GM23248 (cell line): ENCODE measurements at places on chromosomes 5 and 9.
A peak's percentile ranks its signal among the peaks of the same experiment; 100 is the strongest.

DNA sequence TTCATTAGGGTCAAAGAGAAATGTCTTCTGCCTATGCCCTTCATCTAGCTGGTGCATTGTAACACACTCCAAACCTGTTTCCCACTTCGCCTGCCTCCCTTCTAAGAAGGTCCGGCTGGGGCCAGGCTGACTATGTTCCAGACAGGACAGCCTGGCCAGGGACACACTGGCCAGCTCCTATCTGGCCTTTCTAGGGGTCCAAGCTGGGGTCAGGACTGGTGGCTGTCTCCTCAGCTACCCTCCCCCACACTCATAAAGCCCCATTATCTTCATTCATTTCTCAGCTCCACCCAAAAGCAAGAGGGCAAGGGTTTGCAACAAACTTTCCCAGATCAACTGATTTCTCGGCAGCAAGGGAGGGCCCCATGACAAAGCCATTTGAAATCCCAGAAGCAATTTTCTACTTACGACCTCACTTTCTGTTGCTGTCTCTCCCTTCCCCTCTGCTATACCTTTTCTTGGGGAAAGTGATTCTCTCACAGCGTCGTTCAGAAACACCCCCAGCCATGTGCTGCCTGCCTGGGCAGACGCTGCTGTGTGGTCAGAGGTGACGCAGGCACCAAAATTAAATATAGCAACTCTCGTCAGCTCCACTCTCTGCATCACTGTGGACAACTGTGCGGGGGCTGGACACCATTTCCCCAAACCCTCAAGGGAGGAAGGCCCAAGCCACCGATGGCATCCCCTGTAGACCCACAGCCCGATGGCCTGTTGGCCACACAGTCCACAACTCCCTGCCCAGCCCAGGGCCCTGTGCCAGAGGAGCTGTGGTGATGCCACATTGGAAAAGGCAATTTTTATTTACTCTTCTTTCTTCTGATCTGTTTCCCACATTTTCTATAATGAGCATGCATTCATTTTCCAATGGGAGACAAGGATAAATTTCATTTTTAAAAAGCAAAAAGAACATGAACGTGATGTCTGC is 6.1 kb downstream of the IL13 start:
- no peak for DNase-seq

DNA sequence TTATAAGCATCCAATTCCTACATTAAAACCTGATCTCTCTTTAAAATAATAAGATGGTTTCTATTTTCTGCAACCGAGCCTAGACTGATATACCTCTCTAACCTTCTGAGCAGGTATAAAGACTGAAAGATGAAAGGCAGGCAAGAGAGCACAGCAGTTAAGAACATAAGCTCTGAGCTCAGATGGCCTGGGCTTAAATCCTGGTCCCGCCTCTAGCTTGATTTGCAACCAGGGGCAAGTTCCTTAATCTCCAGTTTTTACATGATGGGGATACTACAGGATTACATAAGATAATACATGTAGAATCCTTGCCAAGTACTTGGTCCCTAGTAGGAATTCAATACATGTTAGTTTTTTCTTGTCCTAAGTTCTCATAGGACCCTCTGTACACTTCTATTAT is 33.9 kb downstream of the SLC24A2 start:
- DNase-seq = no peak

DNA sequence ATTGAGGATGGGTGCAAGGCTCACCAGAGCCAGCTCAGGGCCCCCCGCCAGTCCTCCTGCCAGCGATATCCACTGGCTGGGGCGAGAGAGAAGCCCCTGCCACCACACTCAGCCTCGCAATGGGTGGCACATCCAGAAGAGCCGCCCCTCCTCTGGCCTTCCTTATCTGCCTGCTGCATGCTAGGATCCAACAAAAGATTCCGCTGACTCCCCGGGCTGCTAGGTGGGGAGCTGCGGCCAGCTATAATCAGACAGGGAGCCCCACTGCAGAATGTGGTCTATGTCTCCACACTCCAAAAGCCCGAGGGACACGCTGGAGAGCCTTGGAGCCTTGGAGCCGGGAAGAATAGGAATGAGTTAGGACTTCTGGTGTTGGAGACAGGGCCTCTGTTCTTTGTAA is 32.8 kb downstream of the COL23A1 start:
- DNase-seq = no peak

DNA sequence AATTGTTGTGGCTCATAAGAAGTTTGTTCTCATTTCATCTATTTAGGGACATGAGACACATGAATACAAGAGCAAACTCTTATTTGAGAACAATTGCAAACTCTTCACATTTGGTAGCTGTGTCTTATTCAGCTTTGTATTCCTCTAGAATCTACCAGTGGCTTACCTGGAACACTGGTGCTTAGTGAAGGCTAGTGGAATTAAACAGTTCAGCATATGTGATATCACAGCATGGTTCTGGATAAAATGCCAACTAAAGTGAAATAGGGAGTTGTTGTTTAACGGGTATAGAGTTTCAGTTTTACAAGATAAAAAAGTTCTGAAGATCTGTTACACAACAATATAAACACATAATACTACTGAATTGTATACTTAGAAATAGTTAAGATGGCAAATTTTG is 48.9 kb downstream of the NRG2 start:
- DNase-seq = no peak

DNA sequence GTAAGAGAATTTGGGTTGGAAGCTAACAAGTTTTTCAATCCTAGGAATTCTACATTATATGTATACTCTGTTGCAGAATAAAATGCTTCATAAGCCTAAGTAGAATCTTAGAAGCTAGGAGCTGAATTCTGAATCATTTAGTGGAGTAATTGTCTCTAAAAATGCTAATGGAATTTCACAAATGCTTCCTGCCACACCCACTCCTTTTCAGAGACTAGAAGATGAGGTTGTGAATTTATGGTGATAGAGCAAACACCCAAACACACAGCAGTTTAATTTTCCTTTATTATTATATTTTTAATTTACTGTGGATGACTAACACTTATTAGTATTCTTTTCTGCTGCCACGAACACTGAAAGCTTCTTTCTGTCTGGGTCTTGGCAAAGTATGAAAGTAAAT is 208.0 kb upstream of the PDE4D start:
- DNase-seq = no peak

DNA sequence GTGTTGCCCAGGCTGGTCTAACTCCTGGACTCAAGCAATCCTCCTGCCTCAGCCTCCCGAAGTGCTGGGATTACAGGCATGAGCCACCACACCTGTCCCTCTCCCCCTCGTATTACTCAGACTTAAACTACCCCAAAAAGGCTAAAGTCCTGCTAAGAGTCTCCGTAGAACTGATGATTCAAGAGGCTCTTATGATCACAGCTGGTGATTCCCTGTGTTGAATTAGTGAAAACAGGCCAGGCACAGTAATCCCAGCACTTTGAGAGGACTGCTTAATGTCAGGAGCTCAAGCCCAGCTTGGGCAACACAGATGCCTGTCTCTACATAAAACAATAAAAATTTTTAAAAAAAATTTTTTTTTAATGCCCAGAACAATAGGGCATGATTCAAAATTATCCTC is 9.2 kb downstream of the CDC26 start:
- no peak for DNase-seq

- DNase-seq = peak; percentile 27
These were observed 68.5 kb upstream of the SLC25A51 start for GRCh38 chr9:37972351-37972848.

- DNase-seq = no peak
These were observed 62.6 kb downstream of the SEMA5A start for GRCh38 chr5:9483243-9483642.

DNA sequence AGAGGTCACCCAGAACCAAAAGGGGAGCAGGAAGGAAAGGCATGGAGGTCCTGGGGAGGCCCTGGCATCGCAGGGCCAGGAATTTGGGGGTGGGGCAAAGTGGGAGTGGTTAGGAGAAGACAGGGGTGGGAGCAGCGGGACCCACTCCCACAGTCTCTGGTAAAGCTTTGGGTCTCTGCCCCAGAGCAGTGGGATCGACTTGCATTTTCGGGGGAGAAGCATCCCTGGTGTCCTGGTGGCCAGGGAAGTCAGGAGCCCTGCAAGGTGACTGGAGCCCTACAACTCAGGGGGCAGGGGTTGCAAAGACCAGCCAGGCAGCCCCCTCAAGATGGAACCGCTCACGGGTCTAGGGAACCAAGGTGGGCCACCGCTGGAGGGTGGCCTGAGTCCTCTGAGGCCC is 22.4 kb upstream of the GTF3C5 start:
- no peak for DNase-seq

- DNase-seq = peak; percentile 29
These were observed 997 bp downstream of the AUH start for GRCh38 chr9:91360551-91361290.

DNA sequence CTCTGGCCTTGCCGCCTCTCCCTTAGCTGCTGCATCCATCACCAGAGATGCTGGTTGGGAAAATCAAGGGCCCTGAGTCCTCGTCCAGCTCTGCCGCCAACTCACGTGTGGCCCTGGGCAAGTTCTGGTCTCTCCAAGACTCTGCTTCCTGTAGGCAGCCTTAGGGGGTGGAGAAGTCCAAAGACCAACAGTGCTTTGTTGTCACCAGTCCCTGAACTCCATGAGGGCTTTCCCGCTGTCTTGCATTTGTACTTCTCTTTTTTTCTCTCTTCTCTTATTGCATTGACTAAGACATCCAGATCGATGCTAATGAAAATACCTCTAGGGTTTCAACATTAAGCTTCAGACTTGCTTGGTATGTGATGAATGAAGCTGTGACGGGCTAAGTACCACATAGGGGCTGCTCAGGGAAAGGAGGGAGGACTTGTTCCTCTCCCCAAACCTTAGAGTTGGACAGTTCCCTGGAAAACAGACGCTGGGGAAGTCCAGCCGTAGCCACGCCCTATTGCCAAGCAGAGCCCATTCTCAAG is 63.7 kb upstream of the STXBP1 start:
- DNase-seq = no peak

GRCh38 chr9:116692616-116693015 is 5.5 kb downstream of the TRIM32 start:
- DNase-seq = peak; percentile 28

DNA sequence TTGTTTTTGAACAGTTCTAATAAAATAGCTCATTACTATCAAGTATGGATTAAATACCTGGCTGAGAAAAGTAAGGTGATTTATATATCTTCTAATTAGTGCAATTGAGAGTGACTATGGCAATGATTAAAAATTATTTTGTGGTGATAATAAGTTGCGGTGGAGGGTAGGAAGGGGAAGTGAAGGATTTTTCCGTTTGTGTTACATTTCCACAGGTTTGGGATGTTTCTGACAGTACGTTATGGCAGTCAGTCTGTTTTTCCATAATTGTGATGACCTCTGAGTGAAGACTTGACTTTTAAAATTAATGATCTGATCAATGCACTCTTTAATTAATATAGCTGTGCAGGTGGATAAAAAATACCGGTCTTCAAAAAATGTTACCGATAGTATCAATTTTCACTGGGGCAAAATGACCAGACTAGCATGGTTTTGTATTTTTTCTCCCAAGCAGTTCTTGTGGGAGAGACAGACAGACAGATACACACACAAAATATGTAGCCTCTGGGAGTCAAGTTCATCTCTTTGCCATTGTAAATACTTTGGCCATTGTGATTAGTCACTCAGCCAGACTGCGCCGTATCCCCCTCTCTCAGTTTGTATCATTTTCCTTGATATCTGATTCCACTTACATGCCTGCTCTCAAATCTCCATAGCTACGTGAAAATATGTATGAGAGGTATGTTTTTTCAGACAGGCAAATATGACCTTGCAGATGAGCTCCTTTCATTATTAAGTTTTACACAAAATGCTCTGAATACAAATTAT is 60.2 kb downstream of the ARHGAP26 start:
- peak; percentile 40 for DNase-seq

GRCh38 chr5:1792842-1793266 is 6.8 kb downstream of the MRPL36 start:
- DNase-seq = peak; percentile 80

GRCh38 chr5:157172403-157172802 is 6.3 kb upstream of the GARIN3 start:
- no peak for DNase-seq

- peak; percentile 39 for DNase-seq
These were observed 483.1 kb downstream of the BNC2 start for GRCh38 chr9:16387382-16387781.

GRCh38 chr5:131647048-131647769 is 12.2 kb upstream of the RAPGEF6 start:
- DNase-seq = no peak

GRCh38 chr9:130303613-130304055 is 38.1 kb downstream of the HMCN2 start:
- DNase-seq = no peak

DNA sequence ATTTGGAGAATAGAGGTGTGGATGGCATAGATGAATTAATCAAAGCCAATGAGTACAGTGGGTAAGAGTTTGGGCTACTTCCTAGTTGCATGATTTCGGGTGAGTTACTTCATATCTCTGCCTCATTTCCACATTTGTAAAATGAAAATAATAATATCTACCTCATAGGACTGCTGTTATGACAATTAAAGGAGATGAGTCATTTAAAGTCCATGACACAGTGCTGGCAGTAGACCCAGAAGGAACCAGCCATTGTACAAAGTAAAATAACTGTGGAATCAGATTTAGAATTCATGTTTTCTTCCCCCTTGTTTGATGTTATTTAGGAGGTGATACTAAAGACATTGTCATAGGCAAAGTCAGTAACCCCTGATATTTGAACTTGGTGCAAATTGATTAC is 139.5 kb upstream of the SLC27A6 start:
- peak; percentile 56 for DNase-seq

DNA sequence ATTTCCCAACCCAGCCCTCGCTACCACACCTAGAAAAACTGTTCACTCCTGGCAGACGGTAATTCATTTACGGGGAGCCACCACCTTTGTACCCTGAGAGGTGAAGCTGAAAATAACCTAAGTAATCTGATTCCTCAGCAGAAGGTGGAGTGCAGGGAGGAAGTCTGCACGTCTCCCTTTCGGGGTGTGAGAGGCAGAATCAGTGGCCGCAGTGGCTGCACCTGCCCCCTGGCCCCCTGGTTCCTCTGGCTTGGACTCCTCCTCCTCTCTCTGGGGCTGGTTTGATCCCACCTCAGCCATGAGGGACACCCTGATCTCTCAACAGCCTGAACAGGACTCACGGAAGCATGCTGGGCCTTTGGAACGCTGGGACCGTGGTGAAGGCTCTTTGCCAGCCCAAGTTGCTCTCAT is 10.5 kb downstream of the TMEM174 start:
- no peak for DNase-seq

DNA sequence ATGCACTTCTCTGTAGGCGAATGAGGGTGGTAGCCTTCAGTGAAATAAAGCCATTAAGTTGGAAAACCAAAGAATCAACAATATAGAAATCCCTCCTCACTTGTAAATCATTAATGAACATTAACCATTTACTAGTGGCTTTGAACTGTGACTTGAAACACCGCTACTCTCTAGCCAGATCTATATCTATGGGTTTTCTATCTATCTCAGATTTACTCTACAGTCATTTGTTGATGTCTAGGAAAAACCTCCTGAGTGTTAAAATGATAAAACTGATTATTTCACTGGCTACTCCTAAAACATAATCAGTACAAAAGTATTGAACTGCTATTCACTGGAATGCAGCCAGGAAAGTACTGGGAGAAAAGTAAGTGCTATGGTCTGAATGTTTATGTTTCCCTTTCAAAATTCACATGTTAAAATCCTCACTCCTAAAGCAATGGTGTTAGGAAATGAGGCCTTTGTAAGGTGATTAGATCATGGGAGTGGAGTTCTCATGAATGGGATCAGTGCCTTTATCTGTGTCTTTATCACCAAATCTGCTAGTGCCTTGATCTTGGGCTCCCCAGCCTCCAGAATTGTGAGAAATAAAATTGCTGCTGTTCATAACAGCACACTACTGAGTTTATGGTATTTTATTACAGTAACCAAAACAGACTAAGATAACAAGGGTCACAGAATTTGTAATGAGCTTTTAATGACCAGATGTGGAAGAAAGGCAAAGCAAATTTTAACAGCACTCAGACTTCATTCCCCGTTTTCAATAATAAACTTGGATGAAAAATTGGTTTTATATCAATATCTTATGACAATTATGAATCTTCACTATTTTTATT is 8.6 kb upstream of the OXCT1 start:
- no peak for DNase-seq
